ENCODE measurements at places on chromosomes 2 and 18.

DNA sequence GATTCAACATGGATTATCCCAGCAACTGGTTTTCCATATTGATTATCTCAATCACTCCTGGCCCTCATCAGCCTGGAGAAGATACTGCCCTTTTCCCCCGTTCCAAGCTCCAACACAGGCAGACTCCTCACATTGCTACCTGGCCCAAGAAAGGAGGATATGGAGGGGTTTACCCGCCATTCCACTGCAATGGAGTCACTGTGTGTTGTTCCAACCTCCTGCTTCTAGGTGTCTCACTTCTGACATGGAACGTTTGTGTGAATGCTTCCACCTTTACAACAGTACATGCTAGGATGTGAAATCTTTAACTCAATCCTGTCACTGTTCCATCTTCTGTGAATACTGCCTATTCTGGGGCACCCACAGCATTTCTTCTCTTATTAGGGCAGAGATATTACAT is 36.7 kb downstream of the RMP24 start:
- DNase-seq: no peak

GRCh38 chr18:2087877-2088673 is 483.2 kb downstream of the METTL4 start:
- no peak for DNase-seq

DNA sequence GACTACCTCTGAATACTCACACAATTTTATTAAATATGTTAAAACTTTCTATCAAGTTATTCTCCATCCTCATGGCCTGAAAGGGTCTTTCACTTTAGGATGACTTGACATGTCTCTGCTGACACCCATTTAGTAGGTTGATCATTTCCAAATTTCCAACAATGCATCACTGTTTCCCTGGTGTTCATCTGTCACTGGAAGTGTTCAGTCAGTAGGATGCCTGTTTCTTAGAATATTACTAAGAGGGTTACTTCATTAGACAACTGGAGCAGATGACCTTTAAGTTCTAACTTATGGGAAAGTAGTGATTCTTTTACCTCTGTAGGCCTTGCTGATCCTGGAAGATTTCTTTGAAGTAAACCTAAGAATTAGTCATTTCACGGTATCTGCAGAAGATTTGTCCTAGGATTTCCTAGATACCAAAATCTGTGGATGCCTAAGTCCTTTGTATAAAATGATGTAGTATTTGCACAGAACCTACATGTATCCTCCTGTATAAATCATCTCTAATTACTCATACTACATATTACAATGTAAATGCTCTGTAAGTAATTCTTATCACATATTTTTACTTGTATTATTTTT is 77.7 kb downstream of the MAP3K20 start:
- no peak for DNase-seq

- no peak for DNase-seq
Observed at GRCh38 chr2:57902578-57902977, 144.0 kb upstream of the VRK2 start.

DNA sequence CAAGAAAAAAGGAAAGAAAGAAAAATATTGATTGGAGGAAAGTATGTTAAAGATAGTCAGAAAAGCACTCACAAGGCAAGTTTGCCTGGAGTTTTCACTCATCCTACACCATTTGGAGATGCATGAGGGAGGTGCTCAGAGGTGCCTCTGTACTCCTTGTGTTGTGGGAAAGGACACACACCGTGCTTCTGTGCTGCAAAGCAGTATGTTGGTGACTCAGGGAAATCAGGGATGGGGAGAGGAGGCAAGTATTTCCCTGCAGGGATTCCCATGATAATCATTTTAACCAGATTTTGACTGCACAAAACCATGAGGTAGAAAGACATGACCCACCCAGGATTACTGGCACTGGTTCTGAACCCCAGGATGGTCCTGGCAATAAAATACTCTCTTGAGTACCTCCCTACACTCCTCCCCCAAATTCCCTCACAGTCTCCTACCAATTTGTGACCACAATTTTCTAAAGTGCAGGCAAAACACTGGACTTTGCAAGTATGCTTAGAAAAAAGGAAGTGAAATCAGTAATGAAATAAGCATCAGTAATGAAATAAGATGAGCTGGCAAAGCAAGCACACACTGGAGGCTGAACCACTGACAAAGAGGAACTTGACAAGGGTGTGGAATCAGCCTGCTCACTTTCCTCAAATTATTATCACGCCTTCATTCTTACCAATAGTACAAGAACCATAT is 155.5 kb upstream of the ACVR2A start:
- DNase-seq: peak; percentile 36

GRCh38 chr2:48711343-48711742 is 44.2 kb downstream of the LHCGR start:
- DNase-seq: no peak

DNA sequence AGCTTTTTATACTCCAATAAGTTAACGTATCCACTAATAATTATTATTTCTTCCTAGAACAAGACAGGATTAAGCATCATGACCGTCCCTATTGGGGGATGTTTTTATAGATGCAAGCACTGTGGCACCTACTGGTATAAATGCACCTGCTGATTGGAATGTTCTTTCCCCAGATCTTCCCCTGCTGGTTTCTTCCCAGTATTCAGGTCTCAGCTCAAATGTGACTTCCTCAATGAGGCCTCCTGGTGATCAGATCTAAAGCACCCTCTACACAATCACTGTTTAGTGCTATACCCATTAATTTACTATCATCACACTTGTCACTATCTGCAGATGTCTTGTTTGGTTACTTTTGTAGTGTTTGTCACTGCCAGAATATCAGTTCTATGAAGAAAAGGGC is 3.9 kb upstream of the TYMS start:
- no peak for DNase-seq

DNA sequence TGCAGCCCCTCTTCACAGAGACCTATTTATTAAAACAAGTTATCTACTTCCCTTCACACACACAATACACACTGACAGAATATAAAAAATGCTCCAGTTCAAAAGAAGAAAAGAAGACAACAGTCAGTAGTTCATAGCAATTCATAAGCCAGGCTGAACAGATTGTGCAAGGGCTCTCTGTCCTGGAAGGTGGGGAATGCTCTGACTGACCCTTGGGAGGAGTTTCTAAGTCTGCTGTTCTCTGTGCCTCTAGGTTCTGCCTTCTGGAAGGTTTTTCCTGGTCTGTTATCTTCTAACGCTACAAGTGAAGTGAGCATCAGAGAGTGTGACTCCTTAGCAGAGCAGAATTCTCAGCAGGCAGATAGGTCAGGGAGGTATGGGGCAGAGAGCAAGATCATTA is 35.7 kb downstream of the SP3 start:
- DNase-seq: no peak

GRCh38 chr2:11701206-11701605 is 31.2 kb upstream of the NTSR2 start:
- no peak for DNase-seq

GRCh38 chr2:85930129-85931124 is 41.6 kb upstream of the ST3GAL5 start:
- DNase-seq: no peak

DNA sequence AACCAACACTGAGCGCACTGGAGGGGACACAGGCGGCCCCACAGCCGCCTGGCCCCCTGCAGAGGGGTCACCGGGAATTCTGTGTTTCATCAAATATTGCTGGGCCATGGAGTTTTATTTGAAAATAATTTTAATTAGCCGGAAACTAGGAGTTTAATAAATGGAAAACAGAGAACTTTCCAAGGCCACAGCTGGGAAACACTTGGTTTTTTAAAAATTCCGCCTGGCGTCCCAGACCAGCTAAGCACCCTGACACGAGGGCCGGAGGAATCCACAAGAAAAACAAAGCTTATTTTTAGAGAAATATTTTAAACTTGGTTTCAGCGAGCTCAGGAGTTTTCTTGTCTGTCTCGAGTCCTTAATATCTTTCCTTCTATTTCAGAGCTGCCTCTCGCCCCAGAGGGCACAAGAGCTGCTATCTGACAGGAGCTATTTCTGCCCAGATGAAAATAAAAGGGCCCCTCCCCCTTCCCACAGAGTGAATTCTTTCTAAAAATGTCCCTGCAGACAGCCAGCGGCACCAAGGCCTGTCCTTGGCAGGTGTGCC is 8.2 kb downstream of the ZFP36L2 start:
- no peak for DNase-seq

DNA sequence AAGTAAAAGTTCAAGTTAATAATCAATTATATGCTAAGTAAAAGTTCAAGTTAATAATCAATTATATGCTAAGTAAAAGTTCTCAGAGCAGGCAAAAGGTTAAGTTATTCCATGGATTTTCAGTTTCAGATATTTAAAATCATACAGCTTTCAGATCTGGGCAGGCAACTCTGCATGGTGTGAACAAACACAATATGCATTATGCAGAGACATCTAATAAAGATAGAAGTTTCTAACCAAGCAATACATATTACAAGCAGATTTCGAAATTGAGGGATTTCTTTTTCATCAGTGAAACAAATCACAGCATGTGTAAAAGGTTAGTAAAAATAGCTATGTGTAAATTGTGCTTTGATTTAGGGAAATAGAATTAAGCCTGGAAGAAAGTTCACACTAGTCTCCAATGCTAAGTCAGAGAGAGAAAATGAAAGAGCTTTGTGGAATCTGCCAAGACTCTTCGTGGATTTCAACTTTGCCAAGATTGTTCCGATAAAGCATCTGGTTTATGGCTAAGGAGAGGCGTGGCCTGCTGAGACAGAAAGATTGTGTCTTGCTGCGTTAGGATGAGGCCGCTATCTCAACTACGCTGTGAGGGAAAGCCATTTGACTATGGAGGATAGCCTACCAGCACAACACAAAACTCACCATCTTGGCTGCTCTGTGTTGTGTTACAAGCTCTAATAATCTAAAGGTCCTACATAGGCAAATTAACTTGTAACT is 60.1 kb upstream of the SLC16A14 start:
- DNase-seq: no peak

DNA sequence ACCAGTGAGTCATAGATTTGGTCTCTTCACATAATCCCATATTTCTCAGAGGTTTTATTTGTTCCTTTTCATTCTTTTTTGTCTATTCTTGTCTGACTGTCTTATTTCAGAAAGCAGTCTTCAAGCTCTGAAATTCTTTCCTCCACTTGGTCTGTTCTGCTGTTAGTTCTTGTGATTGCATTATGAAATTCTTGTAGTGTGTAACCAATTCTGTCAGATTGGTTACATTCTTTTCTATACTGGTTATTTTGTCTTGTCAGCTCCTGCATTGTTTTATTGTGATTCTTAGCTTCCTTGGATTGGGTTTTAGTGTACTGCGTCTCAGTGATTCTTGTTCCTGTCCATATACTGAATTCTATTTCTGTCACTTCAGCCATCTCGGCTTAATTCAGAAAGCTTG is 18.6 kb downstream of the EHBP1 start:
- no peak for DNase-seq

DNA sequence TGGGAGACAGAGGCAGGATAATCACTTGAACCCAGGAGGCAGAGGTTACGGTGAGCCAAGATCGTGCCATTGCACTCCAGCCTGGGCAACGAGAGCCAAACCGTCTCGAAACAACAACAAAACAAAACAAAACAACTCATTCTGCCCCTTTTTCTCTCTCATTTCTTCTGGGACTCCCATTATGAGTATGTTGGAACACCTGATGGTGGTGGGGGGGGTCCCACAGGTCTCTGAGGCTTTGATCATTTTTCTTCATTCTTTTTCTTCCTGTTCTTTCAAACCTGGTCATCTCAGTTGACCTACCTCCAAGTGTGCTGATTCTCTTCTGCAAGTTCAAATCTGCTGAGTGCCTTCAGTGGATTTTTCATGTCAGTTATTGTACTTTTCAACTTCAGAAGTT is 8.2 kb upstream of the FAM161A start:
- no peak for DNase-seq

DNA sequence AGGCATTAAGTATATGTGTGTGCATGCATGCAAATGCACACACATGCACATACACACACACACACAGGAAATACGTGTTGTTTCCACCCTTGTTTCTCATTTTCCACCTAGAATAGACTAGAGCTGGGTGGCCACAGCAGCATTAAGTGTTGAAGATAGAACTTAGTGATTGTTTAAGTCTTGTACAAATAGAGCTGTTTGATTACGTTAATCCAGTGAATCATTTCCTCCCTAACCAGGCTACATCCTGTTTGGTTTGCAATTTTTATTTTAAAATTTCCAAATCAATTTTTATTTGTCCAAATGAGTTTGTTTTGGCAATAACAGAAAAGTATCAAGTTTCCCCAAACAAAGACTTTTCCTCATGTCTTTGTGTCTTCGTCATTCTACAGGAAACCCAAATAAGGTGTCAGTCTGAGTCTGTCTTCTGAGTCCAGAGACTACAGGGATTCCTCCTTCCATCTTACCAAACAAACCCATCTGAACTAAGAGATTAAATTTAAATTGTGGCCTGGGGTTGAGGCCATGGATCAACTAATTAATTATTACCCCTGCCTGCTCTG is 74.6 kb upstream of the GALNT5 start:
- no peak for DNase-seq

DNA sequence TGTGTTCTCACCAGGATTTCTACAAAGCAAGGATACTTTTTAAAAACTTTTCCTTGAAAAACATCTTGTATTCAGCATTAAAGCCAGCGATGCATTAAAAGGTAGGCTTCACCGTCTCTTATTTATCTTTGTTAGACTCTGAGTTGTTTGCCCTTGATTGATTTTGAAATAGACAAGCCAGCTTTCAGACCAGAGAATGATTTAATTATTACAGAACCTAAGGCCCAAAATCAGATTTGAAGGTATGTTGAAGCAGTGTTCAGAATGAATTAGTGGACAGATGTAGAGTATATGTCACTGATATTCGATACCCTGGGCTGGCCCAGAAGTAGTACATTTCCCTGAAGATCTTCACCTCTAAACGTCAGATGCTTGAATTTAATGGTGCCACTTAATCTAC is 136.4 kb downstream of the THSD7B start:
- DNase-seq: no peak

- no peak for DNase-seq
Observed at GRCh38 chr2:71615767-71616730, 162.7 kb downstream of the DYSF start.

- no peak for DNase-seq
Observed at GRCh38 chr2:117958186-117958585, 55.7 kb downstream of the CCDC93 start.

GRCh38 chr2:200930947-200931626 is 32.4 kb downstream of the ORC2 start:
- DNase-seq: no peak

DNA sequence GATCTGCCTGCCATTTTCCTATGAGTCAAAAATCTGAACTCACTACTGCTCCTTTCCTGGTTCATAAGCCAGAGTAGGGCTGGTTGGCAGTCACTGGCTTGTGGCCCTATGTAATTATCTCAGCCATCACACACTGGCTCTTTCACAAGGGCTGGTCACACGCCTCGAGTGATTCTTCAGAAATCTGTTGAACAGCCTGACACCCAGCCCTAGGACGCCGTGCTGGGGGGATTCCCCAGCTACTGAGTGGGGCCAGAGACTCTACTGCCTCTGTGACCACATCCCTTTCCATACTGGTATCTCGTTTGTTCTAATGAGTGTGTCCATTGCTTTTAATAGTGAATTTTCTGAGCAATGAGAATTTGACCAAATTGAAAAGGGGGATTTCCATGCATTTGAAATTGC is 45.8 kb upstream of the RBM44 start:
- no peak for DNase-seq

- no peak for DNase-seq
Observed at GRCh38 chr18:58223717-58224424, 179.8 kb downstream of the NEDD4L start.

All from germinal center (tissue), 1 donor.